ENCODE measurements at places on chromosomes 2 and 18.

DNA sequence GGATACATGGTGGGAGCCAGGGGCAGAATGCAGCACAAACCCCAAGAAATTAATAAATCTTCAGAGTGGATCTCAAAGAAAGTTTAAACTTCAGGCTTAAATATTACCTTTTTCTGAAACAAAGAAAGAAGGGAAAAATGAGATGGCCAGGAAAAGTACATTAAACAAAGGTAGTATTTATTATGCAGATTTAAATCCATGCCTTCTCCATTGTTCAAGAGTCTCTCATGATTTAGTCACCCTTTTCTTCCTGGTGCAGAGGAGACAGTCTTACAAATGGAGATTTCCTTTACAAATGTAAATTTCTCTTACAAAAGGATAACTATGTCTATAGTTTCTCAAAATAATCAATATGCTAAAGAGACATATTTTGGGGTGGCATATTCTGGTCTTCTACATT, 33.4 kb upstream of the PPM1B start:
- no peak for DNase-seq

- no peak for DNase-seq
These were observed 121.9 kb downstream of the HDAC4 start for GRCh38 chr2:239278941-239279365.

DNA sequence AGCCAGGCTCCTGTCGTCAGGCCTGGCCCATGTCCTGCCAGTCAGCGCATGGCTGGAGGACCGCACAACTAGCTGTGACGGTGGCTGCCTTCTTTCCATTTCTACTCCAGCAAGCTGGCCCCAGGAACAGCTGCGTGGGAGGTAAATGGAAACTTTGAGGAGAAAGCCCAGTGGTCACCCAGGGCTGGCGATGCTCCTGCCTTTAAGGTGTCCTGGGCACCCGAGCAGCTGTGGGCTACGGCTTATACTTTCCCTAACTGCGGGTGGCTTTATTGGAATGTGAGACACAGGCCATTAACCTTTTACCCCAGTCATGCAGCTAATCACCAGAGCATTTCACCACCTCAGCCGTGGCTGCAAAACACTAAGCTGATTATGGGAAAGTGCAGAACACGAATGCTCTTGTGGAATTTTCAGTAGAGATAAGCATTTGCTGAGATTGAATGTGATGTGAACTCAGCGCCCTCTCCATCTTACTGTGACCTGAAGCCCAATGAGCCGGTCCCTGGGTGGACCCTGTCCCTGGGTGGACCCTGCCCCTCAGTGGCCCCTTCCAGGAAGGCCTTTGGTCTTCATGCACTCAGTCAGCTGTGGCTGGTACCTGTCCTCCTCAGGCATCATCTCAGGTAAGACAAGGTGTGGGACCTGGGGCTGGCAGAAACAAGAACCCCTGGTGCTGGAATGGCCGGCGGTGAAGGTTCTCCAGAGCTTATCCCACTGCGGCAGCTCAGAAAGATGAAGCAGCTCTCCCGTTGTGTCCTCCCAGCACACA, 275.4 kb upstream of the HS6ST1 start:
- DNase-seq = no peak

DNA sequence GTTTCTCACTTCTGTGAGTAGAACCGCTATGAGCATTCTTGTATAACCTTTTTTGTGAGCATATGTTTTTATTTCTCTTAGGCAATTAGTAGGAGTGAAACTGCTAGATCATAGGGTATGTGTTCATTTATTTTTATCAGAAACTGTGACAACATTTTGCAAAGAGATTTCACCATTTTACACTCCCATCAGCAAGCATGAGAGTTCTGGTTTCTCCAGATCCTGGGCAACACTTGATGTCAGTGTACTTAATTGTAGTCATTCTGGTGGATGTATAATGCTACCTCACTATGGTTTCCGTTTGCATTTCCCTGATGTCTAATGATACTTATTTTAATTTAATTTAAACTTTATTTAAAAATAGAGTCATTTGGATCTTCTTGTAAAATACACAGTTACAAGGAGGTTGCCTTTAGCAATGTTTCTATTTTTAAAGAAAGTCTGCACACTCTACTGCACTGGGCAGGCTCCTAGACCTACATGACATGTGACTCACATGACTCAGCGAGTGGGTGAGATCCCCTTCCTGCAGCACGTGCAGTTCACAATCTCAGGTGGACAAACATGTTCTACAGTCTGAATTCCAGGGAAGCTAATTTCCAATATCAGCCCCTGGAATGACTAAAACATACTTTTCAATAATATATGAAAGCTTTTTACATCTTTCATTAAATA, 127.0 kb upstream of the BCL2L11 start:
- no peak for DNase-seq

DNA sequence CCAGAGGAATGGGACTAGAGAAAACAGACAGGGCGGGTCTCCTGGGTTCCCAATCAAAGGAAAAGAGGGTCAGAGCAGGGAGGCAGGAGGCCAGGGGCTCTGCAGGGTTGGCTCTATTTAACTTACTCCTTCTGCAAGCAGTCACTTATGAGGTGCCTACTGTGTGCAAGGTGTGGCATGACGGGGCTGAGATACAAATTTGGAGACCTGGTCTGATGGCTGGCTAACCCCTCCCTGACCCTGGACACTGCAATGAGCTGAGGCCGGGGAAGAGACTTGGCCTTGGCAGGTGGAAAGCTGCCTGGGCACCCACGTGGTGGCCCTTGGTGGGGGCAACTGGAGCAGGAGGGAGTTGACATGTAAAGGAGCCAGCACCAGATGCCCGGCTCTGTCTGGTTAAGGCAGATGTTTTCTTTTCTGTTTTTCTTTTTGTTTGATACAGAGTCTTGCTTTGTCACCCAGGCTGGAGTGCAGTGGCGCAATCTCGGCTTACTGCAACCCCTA, 148.5 kb upstream of the GATA6 start:
- no peak for DNase-seq

GRCh38 chr2:184270660-184271059, 327.7 kb upstream of the ZNF804A start:
- no peak for DNase-seq

DNA sequence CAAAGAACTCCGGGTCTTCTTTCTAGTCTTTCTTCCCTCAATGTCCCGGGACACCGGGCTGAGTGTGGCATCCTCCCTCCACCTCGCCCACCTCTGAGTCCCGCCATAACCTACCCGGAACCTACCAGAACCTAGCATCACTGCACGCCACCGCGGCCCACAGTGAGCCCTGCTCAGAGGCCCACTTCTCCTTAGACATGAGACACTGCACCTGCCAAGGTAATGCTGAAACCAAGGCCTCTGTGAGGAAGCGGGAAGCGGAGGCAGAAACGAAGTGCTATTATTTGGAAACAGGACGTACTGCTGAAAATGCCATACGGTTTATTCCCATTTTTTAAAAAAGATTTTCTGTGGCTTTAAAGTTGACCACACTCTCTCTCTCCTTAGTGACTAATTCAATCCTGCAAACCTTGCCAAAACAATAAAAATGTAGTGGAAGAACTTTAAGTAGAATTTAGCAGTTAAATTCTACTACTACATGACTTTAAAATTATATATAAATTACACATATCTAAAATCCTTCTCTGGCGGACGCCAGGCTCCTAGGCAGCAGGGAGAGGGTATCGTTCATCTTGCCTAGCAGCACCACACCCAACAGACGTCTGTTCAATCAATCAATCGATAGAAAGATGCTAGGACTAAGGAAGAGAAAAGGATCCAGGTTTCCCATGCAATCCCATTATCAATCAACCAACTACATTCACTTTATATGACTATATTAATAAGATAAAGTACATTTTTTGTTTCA, 82.0 kb downstream of the ZNF516 start:
- DNase-seq = no peak

DNA sequence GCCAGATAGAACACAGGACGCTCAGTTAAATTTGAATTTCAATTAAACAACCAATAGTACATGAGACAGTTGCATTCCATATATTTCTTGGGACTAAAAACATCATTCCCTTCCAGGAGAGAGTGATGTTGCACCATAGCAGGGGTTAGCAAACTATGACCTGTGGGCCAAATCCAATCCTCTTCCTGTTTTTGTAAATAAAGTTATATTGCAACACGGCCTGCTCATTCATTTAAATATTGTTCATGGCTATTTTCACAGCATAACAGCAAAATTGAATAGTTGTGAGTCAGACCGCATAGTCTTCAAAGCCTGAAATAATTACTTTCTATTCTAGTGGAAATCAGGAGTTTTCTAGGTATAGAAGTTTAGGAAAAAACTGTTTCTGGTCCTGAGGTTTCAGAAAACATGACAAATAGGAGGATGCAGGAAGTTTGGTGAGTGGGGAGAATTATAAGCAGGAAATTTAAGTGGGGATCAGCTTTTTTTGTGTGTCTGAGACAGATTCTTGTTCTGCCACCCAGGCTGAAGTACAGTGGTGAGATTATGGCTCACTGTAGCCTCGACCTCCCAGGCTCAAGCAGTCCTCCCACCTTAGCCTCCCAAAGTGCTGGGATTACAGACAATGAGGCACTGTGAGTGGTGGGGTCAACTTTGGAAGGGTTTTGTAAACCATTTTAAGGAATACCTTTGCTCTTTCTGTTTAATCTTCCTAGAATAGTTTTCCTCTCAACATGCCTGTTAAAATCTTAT, 131.5 kb downstream of the SOCS6 start:
- DNase-seq = no peak

DNA sequence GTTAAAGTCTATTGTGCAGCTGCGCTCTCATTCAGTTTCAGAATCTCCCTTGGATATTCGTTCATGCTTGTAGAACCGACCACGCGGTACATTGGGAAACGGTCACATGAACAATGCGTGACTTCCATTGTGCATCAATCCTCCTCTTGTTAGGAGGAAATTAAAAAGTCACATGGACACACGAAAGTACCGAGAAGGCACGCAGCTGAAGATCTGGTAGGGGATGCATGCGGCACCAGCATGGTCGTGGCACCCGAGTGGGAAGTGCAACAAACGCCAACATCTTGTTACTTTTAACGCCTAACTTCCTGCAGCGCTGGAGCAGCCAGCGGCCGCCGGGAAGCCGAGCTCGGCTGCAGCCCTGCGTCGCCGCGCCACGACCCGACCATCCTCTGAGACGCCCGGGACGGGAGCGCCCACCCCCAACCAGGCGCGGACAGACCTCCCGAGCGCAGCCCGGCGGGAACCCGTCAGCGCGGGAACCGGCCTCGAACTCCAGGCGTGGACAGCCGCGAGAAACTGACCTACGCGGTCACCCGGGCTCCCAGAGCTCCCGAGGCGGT, 412 bp downstream of the OSBPL1A start:
- DNase-seq = peak; percentile 6

DNA sequence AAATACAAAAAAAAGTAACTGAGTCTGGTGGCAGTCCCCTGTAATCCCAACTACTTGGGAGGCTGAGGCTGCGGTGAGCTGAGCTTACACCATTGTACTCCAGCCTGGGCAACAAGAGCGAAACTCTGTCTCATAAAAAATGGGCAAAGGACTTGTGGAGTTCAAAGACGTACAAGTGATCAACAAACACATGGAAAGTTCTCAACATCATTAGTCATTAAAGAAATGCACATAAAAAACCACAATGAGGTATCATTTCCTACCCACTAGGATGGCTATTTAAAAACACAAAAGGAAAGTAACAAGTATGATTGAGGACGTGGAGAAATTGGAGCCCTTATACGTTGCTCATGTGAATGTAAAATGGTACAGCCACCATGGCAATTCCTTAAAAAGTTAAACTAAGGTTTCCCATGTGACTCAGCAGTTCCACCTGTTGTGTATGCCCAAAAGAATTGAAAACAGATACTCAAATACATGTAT, 52.3 kb downstream of the RAB10 start:
- no peak for DNase-seq

DNA sequence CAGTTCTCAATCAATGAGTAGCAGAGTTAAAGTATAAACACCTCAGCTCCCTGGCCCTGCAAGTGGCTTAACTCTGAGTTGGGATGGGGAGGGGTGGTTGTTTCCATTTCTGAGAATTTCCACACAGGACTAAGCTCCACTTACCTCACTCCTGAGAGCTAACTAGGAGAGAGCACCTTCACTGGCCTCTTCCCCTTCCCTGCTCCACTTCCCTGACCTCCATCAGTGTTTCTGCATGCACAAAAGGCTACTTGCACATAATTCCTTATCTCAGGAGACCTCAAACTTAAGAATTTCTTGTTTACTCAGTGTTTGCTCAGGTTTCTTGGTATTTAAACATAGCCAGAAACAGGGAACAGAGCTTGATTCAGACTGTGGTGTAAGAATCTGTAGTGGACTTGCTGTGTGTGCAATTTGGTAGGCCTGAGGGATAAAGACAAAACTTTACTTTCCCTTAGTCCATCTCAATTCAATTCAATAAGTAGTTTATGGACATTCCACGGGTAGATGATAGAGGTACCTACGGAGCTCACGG, 97.2 kb downstream of the PID1 start:
- no peak for DNase-seq

GRCh38 chr2:231321021-231321420, 74.5 kb upstream of the B3GNT7 start:
- DNase-seq = no peak

DNA sequence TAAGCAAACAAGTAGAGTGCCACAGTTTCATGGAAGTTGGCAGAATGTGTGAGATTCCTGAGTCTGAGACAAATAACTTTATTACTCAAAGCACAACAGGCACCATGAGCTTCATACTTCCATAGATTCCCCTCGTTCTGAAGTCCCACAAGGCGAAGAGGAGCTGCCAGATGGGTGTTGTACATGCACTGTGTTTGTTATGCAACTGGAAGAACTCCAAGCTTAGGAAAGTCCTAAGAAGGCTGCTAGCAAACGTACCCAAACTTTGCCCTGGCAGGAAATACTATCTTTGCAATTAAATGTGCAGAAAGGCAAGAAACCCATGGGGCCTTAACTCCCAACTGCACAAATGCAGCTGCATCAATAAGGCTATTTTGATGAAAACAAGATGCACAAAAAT, 1.6 kb upstream of the GCA start:
- no peak for DNase-seq

DNA sequence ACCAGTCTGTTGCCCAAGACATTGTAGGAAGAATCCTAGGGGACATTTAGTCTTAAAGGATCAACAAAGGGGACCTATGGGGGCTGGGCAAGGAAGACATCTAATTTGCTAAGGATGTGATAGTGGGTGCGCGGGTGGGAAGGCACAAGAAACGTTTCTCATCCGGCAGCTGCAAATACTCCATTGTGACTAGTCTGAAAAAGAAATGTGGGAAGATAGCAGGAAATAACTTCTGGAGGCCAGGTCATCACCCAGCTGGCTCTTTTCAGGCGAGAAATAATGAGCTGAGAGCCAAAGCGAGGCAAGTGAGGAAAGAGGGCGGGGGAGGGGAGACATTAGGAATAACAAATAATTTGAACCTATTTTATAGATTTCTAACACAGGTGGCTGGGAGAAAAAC, 70.3 kb upstream of the NCK2 start:
- DNase-seq = no peak
